NCI-H146 (cell line): ENCODE measurements at places on chromosomes 4 and X.
A peak's percentile ranks its signal among the peaks of the same experiment; 100 is the strongest.

- DNase-seq: no peak
Measured at GRCh38 chr4:168880072-168880675, 129.9 kb downstream of the CBR4 start.

DNA sequence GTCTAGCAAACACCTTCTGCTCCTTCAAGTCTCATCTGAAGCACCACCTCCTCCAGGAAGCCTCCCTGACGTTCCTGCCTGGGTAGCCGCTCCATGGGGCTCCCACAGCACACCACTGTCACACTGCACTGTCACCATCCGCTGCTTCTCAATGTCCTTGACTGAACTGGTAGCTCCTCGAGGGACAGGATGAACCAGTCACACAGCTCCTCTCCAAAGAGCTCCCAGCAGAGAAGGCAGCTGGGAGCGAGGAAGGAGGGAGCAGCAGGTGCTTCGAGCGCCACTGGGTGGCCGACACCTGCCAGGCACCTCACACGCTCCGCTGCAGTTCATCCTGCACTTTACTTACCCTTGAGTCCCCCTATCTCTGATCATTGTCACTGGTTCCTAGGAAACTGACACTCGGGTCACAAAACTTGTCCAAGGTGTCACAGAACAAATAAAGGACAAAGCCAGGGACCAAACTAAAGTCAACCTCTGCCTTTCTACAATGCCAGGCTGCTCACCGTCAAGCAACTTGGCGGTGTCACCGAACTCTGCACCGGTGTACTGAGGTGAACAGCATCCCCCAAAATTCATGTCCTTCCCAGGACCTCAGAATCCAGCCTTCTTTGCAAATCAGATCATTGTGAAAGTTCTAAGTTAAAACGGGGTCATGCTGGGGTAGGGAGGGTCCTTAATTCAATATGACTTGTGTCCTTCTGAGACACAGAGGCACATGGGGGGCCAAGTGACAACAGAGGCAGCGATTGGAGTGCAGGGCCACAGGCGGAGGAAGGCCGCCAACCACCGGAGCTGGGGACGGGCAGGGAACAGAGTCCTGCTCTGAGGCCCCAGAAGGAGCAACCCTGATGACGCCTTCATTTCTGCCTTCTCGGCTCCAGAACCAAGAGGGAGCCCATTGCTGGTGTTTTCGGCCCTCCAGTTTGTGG, 5.5 kb upstream of the S100P start:
- DNase-seq: no peak

- DNase-seq: no peak
Measured at GRCh38 chr4:84916227-84916626, 50.3 kb downstream of the WDFY3 start.

- DNase-seq: no peak
Measured at GRCh38 chr4:58723954-58724353, 1613.8 kb upstream of the IGFBP7 start.

- DNase-seq: no peak
Measured at GRCh38 chr4:8771258-8771590, 100.4 kb downstream of the HMX1 start.

- DNase-seq: no peak
Measured at GRCh38 chr4:150037251-150037856, 40.9 kb upstream of the DCLK2 start.

- no peak for DNase-seq
Measured at GRCh38 chr4:52329894-52330293, 278.8 kb downstream of the SPATA18 start.

DNA sequence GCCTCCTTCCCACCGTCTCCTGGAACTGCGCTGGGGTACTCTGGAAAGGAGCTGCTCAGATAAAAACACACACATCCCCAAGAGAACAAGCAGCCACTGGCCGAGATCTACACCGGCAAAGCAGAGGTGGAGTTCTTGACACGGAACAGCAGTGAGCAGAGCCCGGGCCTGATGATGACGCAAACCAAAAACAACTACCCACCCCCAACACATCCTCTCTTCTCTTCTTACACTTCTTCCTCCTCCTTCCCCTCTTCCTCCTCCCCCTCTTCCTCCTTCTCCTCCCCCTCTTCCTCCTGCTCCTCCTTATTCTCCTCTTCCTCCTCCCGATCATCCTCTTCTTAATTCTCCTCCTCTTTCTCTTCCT, 4.6 kb downstream of the PNMA5 start:
- DNase-seq: no peak

DNA sequence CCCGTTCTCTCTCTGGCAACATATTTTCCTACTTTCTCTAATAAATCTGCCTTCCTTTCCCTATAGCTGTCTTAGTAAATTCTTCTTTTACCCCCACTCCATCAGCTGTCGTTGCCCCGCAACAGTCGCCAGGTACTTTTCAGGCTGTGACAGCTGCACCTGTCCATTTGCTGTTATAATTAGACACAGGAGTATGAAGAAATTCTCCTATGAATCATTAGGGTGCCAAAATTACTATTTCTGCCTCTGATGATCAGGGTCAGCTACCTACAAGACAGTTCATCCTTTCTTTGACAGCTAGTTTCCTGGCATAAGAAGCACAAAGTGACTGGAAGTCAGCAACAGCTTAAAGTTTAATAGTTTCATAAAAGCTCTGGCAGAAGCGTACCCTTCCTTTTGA, 19.5 kb upstream of the GALNTL6 start:
- peak; percentile 28 for DNase-seq

DNA sequence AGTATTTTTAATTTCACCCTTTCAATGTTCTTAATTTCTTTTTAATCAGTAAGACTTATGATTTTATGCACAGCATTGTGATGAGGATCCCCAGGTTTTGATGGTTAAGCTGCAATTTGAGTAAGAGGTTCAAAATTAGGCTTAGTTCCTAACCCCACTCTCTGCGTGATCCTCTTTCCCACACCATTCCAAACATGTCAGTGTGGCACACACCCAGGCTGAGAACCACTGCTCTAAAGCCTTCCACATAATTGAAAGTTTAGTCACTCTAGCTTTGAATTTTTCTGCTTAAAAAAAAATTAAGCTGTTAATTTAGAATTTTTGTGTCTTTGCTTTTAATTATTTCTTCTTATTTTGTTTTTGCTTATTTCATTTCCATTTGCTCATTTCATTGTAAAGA, 68.8 kb upstream of the SLC7A11 start:
- DNase-seq: no peak

- DNase-seq: no peak
Measured at GRCh38 chrX:41250867-41251266, 83.1 kb upstream of the DDX3X start.

DNA sequence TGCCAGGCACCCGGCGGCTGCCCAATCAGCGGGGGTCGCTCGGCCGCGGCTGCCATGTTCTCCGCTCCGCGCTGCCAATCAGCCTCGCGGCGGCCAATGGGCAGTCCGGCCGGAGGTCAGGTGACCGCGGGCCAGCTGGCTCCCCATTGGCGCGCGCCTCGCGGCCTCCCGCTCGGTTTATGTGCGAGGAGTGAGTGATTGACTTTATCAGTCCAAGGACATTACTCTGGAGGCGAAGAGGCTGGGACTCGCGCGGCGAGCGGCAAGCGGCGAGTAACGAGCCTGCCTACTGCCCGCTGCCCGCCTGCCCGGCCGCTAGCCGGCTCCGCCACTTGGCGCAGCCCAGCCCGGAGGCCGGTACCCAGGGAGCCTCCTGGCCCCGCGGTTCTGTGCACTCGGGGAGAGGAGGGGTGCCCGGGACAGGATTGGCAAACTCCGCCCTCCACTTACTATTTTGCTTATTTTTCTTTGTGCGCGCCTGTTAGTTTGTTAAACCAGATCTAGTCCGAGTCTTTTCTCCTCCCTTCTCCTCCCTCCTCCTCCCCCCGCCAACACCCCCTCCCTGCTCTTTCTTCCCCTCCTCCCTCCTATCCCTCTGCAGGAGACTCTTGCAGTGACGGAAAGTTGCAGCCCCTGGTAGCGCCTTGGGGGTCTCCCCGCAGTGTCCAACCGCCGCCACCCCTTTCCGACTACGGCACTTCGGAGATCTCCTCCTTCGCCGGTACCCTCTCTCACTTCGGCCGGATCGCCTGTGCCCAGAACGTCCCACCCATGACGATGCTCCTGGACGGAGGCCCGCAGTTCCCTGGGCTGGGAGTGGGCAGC, at the start of gene ZIC3:
Gene ZIC3, plus strand, starts transcription at position 207 of the 825 bp plus-strand sequence. Its CDS starts 565 bp downstream, at position 772.
- peak; percentile 93 for DNase-seq

- no peak for DNase-seq
Measured at GRCh38 chrX:13780868-13781427, 35.9 kb downstream of the GPM6B start.

DNA sequence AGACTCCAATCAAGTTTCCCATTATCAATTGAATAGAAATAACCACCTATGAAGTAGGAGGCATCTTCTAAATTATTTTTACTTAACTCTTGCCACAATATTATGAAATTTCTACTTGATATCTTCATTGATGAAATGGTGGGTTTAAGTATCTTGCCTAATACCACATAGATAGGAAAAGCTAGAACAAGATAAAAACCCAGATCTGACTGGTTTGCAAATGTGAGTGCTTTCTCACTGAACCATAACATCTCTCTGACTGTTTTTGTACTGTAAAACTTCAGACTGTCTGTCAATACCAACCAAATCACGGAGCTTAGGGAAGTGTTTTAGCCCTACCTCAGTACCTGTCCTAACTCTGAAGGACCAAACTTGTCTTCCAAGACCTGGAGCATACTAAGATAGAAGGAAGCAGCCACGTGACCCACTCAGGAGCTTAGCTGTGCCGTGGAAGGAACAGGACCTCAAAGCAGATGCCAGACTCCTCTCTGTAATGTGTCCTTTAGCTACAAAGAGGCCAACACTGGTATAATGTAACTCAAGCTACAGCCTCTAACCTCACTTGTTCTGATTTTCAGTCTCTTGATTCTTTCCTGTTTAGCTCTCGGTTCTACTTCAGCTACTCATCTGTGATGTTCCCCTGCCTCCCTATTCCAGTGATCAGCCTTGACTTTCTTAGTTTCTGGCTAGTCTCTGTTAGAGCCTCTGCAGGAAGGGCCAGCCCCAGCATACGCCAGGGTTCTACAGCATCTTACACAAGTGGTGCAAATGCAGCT, 84.4 kb downstream of the LRP2BP start:
- DNase-seq: no peak

DNA sequence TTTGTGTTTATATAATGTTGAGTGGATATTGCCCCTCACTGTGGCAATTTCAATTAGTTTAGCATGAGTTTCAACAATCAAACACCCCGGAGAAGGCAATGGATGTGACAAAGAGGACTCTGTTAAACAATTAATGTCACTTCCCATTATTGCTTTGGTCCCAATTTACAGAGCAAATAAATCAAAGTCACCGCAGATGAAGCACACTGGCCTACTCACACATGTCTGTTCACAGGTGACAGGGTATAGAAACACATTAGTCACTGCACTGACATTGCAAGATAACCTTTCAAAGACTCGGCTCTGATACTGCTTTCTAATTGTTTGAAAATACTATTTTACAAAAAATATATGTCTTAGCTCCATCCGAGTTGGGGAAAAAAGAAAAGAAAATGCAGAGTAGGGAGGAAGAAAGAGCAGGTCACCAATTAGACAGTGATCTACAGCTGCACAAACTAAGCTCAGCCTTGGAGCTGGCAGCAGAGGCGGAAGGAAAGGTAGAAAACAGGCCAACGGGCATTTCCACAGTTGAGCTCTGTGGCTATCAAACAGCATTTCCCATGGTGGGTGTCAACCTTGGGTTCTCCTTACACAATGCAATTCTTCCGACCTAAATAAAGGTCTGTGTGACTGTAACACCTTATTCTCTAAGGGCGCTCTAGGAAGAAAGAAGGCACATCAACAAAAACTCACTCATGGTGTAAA, 53.9 kb downstream of the PPARGC1A start:
- peak; percentile 7 for DNase-seq

DNA sequence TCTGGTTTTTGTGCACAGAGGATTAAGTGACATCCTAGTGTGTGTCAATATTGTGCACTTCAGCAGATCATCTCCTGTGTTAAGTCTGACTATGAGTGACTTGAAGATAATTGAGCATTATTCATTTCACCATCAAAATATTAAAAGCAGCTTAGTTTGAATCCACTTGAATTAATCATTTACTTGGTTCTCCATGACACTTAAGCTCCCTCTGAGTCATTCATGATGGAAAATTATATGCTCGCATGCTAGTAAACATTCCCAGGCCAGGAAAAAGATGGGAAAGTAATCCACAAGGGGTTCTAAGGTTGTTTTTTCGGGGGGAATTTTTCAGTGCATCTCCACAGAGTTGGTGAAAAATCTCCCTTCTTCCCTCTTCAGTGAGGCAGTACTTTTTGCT, 97.2 kb upstream of the EOLA2 start:
- no peak for DNase-seq

GRCh38 chr4:71570492-71570891, 213.4 kb downstream of the GC start:
- DNase-seq: no peak

DNA sequence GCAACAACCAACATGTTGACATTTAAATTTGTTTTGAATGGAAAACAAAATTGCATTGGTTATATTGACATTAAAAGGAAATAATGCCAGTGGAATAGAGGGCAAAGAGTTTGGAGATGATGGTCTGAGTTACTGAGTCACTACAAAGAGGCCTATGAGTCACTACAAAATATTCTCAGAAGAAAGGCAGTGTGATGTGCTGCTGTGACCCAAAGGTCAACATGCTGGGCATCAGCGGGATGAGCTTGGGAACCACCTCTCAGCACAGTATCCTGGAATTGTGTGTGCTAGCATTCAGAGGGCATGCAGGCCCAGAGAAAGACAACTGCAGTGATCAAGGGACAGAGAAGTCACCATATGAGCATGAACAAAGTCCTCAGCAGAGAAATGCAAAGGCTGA, 2.8 kb downstream of the CMC4 start:
- DNase-seq: no peak

DNA sequence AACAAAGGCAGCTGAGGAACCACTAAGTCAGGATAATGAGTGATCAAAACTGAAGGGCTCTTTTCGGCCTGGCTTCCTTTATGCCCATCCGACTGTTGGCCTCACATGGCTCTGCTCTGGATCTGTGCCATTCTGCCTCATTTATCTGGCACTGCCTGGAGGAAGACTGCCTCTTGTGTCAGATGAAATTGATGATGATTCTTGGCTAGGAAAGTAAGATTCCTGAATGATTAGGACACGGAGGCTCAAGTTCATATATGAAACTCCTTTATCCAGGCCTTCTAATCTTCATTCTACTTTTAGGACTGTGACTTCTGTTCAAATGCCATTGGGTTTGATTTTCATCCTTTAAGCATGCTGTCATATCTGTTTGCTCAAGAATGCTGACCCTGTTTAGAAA, 475.4 kb upstream of the RPS6KA3 start:
- no peak for DNase-seq

DNA sequence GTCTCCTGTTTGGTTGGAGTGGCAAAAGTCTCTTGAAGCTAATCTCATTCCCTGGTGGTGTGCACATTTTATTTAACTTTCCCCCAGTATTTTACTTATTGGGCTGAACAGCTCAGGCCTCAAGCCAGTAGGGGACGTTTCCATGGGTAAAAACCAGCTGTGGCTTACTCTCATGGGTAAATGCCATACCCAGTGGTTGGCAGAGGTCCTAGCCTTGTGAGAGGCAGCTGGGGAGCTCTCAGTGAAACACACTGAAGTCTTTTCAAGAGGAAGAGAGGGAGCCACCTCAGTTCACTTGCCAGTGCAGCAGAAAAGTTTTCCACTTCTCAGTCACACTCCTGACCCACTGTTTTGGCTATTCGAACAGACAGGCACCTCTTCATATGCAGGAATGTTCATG, 1964.2 kb downstream of the ARAP2 start:
- DNase-seq: no peak
